ENCODE measurements at places on chromosomes 5 and 9.

- no peaks in the 10 kb centered on the region for H3K27me3 ChIP-seq
- H3K4me1 ChIP-seq, result no peaks in the 10 kb centered on the region
- no peak overlapping the region for H3K4me3 ChIP-seq
Measured at GRCh38 chr9:8816361-8816760, 1016.8 kb upstream of the DMAC1 start.

DNA sequence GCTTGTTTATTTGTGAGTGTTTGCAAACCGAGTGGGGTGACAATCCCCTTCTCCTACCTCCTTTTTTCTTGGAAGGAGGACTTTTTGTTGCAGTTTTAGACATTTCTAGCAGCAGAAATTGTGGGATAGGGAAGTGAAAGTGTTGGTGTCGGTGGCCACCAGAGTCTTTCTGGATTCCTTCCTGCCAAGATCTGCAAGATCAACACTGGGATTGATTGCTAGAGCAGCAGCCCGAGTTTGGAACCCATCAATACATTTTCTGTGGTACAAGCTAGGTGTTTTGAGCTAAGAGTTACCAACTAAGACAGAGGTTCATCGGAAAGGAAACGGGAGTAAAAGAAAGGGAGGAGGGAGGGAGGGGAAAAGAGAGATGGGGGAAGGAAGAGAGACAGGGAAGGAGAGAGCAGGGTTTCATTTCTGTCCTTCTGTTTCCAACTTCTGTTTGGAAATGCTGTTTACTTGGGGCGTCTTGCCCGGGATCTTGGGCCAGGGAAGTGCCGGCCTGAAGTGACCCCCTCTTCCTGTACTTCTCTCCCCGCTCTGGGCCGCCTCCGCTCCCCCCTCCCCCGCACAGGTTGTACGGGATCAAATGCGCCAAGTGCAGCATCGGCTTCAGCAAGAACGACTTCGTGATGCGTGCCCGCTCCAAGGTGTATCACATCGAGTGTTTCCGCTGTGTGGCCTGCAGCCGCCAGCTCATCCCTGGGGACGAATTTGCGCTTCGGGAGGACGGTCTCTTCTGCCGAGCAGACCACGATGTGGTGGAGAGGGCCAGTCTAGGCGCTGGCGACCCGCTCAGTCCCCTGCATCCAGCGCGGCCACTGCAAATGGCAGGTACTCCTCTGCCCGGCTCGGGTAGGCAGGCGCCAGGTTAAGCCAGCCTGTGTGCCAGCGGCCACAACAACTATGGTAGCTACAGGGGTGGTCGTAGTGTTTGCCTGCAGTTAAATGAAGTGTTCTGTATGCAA, 4.0 kb downstream of the ISL1 start:
- H3K4me1 ChIP-seq, result peaks cover 1% of the 10 kb centered on the region
- no peak overlapping the region for H3K4me3 ChIP-seq
- DNase-seq, result no peak
- no peak overlapping the region for H3K27ac ChIP-seq
- peaks cover 75% of the 10 kb centered on the region for H3K27me3 ChIP-seq

DNA sequence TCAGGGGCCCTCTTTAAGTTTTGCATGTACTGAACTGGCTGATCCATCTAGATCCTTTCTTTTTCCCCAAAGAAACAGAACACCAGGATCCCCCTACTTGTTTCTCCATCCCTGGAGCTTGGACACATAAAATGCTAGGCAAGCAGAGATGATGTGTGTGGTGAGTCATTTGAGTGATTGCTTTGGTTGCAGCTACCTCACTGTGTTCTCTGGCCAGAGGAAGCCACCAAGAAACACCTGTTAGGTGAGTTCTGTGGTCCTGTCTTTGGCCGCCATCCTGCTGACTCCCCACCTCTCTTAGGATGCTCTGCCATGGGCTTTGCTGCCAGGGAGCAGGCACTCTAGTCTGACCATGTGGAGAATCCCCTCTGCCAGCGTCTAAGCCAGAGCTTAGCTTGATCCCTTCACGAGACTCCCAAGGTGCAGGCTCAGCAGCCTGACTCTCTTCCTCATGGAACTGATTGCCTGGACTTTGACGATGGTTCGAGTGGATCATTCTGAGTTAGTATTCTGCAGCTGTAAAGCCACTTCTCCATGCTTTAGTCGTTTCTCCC, 27.3 kb upstream of the DENND1A start:
- H3K27me3 ChIP-seq, result peaks cover 18% of the 10 kb centered on the region
- H3K4me3 ChIP-seq, result no peak overlapping the region
- H3K4me1 ChIP-seq, result peaks cover 9% of the 10 kb centered on the region
- H3K27ac ChIP-seq, result no peak overlapping the region
- H3K36me3 ChIP-seq, result no peaks in the 10 kb centered on the region
- no peak for DNase-seq

- no peaks in the 10 kb centered on the region for H3K36me3 ChIP-seq
- H3K4me1 ChIP-seq, result peaks cover 4% of the 10 kb centered on the region
- H3K27me3 ChIP-seq, result peaks cover 51% of the 10 kb centered on the region
- no peak for DNase-seq
- H3K27ac ChIP-seq, result no peak overlapping the region
- H3K4me3 ChIP-seq, result peak overlapping the region; percentile 3
Measured at GRCh38 chr9:101485924-101486692, 47.5 kb upstream of the RNF20 start.

GRCh38 chr9:137307255-137308056, 5.4 kb upstream of the NRARP start:
- DNase-seq, result no peak
- H3K27ac ChIP-seq, result no peak overlapping the region
- H3K4me1 ChIP-seq, result peaks cover 12% of the 10 kb centered on the region
- H3K36me3 ChIP-seq, result no peaks in the 10 kb centered on the region

DNA sequence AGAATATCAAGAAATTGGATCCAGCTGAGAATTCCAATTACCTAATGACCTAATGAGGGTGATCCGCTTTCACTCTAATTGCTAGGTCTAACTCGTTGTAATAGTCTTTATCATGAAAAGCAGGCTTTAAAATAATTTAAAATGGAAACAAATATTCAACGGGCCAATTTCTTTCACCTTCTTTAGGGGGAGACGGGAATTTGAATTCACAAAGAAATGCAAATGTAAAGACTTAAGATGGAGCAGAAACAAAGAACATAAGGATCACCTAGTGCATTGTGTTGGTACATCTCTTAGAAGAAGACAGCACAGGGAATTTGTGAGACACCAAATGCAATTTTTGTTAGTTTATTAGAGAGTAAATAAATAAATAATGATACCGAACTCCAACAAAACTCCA, 1.5 kb upstream of the KCNN2 start:
- H3K4me1 ChIP-seq, result peaks cover 3% of the 10 kb centered on the region
- DNase-seq, result no peak
- no peak overlapping the region for H3K4me3 ChIP-seq
- no peak overlapping the region for H3K27ac ChIP-seq

DNA sequence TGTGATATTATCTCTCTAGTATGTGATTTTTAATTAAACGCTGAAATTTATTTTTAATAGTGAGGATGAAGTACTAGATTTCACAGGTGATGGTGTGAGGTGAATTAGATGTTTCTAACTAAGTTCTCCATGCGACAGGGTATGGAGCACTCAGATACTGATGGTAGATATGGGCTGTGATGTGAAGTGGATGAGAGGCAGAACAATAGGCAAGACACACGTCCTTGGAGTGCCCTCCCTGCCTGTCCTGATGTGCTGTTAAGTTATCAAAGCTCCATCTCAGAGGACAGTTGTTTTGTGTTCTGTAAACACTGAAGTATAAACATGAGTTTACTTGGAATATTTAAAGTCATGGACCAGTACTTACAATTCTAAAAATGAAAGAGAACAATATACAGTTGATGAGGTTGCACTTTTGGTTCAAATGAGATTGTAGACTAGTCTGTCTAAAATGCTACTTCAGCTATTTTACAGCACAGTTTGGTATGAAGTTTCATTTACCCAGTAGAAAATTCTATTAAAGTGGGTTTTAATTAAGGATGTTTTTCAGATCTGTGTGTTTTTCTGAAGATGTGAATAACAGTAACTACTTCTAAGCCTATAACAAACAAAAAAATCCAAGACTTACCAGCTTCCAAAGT, 64.2 kb downstream of the C7 start:
- H3K27me3 ChIP-seq, result peaks cover 7% of the 10 kb centered on the region
- H3K4me3 ChIP-seq, result no peak overlapping the region
- DNase-seq, result no peak
- no peaks in the 10 kb centered on the region for H3K4me1 ChIP-seq

DNA sequence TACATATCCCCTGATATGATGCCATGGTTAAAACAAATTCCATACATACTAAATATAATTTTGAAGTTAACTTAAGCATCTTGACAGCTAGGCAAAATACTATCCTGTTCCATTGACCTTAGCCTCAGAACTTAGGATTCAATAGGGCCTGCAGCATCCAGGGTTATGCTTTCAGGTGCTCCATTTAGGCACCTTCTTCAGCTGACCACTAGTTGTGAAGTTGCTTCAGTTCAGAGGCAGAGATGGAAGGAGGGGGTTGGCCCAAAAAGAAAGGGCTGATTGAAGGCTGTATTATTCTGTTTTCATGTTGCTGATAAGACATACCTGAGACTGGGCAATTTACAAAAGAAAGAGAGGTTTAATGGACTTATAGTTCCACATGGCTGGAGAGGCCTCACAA, 7.0 kb upstream of the NREP start:
- no peaks in the 10 kb centered on the region for H3K36me3 ChIP-seq
- H3K4me1 ChIP-seq, result no peaks in the 10 kb centered on the region
- H3K27ac ChIP-seq, result no peak overlapping the region

DNA sequence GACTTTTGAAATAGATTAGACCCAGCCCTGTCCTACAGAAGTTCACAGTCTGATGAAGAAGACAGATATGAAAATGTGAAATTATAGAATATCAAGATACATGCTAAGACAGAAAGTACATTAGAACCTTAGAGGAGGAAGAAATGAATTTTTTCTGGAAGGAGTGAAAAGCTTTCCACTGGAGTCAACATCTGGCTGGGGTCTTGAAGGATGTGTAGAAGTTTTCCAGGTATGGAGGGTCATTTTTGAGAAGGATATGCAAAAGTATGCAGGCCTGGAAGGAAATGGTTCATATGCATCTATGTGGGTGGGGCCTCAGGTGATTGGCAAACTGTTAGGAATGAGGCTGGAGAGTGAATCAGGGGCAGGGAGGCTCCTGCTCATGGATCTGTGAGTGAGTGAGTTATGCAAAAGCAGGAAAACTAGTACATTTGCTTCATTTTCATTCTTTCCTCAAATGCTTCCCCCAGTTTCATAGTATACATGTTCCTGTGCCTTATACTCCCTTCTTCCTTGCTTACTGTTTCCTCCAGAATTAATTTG, 142.3 kb downstream of the GRIA1 start:
- H3K36me3 ChIP-seq, result no peaks in the 10 kb centered on the region
- no peak for DNase-seq
- H3K27ac ChIP-seq, result no peak overlapping the region
- no peaks in the 10 kb centered on the region for H3K4me1 ChIP-seq
